ENCODE measurements at places on chromosomes 6 and 20. TPM values are rescaled to one million over a fixed set of nuclear protein-coding genes. Genes with fewer than 3 reads are reported as not detected.
A peak's percentile ranks its signal among the peaks of the same experiment; 100 is the strongest.

The SERPINB1 gene
- total RNA-seq = 27.5 TPM

The DEFB124 gene
- total RNA-seq = not detected

The CD24 gene
- 0.35 TPM for total RNA-seq

The ZNF165 gene
- 0.35 TPM for total RNA-seq

The DACT2 gene
- total RNA-seq = 1.0 TPM

The CDK19 gene
- 11.5 TPM for total RNA-seq

The HLA-F gene
- 32.6 TPM for total RNA-seq

The BCAS1 gene
- not detected for total RNA-seq

The KIF13A gene
- total RNA-seq = 57.3 TPM

The NT5E gene
- total RNA-seq = 5.6 TPM

The PAX1 gene
- total RNA-seq = not detected

The MMP24OS gene
- total RNA-seq = 50.1 TPM

The SLC35A1 gene
- 10.9 TPM for total RNA-seq

DNA sequence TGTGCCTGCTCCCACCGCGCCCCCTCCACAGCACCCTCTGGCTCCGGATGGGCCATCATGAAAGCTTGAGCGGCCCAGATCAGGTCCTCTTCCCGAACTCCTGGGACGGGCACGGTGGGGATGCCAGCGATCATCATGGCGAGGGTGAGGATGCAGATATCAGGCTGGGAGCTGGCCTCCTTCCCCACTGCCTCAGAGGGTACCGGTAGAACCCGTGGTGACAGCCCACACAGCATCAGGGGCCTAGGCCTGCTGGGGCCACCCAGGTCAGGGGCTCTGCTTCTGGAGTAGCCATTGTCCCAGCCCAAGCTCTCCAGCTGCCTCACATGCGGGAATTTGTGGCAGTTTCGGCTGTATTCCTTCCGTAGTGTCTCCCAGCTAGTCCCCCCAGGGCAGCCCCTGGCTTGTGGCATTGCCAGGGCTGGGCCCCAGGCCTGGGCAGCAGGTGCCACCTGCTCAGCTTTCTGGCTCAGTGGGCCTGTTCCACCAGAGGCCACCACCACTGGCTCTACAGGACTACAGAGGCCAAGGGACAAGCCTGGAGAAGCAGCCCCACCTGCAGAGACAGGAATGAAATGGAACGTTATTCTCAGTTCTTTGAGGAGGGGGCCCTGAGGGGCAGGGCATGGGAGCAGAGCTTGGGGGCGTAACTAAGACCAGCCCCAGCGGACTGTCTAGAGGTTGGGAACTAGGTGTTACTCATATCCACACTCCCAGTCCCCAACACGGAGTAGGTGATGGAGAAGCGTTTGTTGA lies 654 bp downstream of the SPATA25 start:
- no peak for DNase-seq

DNA sequence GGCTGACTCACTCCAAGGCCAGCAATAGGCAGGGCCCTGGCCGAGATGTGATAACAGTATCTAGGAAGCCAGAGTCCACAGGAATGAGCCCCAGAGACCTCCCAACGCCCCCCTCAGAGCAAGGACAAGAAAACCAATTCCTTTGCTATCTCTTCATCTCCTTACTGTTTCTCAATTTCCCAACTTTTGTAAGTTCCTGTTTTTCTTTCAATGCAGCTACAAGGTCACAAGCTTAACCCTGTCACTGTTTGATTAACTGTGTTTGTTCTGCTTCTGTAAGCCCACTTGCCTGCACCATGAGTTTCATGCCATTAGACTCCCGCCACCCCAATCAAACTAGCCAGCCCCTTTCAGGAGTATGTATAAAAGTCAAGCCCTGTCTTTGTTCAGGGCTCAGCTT lies 3.5 kb downstream of the FKBP1C start:
- no peak for DNase-seq

- DNase-seq = peak; percentile 71
Measured at GRCh38 chr20:3679749-3680700, 1.8 kb downstream of the ADAM33 start.

GRCh38 chr6:54299542-54300269 lies 8.5 kb upstream of the TINAG start:
- DNase-seq = no peak

- DNase-seq = no peak
Measured at GRCh38 chr6:110573537-110573936, 97.1 kb upstream of the SLC22A16 start.

DNA sequence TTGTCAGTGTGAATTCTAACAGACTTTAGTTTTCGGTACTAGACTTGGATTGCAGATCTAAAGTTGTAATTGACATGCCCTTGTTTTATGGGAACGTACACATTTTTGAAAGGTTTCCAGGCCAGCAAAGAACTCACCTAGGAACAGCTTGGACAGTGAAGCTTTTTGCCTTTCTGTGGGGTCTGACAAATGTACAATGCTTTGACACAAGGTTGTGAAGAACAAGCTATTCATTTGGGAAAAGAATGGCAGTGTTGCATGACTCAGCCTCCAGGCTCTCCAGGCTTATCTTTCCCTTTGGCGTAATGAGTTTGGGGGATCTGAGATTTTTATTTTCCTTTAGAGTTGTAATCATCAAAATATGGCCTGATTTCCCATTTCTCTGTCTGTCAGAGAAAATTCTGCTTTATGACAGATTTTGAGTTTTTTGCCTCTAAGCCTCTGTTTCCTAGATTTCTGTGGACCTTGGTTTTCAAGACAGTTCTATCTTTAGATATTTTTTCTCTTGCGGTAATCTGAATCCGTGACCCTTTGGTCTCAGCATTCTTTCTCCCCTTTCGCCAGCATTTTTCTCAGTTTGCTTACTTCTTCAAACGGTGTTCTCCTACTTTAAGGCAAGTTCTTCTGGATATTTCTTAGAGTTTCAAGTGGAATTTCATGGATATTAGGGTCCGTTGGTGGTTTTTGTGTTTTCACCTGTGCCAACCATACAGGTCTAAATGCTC lies 221.0 kb downstream of the ADGB start:
- no peak for DNase-seq

DNA sequence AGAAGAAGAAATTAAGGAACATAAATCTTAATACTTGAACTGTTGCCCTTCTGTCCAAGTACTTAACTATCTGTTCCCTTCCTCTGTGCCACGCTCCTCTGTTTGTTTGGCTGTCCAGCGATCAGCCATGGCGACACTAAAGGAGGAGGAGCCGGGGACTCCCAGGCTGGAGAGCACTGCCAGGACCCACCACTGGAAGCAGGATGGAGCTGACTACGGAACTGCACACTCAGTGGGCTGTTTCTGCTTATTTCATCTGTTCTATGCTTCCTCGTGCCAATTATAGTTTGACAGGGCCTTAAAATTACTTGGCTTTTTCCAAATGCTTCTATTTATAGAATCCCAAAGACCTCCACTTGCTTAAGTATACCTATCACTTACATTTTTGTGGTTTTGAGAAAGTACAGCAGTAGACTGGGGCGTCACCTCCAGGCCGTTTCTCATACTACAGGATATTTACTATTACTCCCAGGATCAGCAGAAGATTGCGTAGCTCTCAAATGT lies 17.1 kb downstream of the IRF4 start:
- no peak for DNase-seq

- DNase-seq = no peak
Measured at GRCh38 chr6:15580326-15580725, 82.5 kb downstream of the DTNBP1 start.

DNA sequence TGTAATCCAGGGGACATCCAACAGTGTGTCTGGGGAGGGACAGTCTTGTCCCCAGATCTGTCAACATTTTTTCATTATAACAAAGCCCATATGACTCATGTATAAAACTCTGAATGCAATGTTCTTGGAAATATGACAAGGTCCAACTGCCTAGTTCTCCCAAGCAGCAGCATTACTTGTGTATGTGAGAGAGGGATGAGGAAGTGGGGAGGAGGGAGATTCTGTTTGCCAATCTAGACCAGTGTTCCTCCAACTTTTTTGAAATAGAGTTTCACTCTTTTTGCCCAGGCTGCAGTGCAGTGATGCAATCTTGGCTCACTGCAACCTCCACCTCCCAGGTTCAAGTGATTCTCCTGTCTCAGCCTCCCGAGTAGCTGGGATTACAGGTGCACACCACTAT lies 394.8 kb downstream of the DHX35 start:
- no peak for DNase-seq

DNA sequence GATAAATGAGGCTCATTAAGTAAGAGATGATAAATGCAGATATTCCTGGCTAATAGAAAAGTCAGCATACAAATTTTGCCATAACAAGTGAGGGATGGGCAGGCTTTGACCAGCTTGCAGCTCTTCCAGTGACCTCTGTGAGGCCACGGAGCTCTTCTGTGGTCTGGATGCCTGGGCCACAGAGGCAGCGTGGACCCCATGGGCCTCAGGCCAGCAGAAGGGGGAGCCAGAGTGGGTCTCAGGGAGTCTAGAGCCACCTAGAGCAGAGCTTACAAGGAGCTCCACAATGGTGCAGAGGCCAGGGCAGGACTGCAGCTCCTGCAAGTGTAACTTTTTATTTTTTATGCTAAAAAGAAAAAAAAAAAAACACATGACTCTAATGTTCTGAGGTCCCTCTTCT lies 165.1 kb downstream of the ARID1B start:
- no peak for DNase-seq

DNA sequence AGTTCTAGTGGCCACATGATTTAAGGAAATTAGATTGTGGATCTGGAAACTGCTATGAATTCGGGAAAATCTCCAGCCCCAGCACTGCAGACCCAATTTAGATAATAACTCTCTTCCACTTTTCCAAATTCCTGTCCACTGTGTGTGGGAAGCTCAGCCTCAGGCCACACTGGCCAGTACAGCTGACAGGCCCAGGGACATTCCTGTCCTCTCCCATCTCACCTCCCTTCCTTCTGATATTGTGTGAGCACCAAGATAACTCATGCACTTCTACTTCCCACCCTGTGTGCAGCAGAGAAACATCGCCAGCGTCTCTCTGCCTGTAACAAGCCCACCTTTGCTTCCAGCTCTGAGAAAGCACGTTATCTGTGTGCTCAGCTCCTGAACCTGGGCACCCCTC lies 145.1 kb upstream of the RREB1 start:
- no peak for DNase-seq

DNA sequence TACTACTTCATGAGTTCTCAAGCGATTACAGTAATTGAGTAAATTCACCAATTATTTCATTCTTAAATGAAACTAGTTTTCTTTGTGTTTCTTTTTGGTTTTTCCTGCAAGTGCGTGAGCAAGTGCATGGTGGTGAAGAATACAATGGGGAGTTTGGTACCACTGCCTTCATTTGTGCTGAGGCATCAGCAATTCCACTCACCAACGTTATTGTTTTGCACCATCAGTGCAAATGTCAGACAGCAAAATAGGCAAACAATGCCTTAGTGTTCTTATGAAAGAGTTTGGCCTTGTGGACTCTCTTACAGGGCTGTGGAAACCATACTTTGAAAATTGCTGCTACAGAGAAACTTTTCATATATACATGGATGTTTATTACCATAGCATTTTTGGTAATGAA lies 8.2 kb downstream of the CDH26 start:
- no peak for DNase-seq

- DNase-seq = peak; percentile 92
Measured at GRCh38 chr20:41339957-41340326, 679 bp upstream of the LPIN3 start.

- no peak for DNase-seq
Measured at GRCh38 chr6:159665868-159666635, 27.0 kb downstream of the SOD2 start.

DNA sequence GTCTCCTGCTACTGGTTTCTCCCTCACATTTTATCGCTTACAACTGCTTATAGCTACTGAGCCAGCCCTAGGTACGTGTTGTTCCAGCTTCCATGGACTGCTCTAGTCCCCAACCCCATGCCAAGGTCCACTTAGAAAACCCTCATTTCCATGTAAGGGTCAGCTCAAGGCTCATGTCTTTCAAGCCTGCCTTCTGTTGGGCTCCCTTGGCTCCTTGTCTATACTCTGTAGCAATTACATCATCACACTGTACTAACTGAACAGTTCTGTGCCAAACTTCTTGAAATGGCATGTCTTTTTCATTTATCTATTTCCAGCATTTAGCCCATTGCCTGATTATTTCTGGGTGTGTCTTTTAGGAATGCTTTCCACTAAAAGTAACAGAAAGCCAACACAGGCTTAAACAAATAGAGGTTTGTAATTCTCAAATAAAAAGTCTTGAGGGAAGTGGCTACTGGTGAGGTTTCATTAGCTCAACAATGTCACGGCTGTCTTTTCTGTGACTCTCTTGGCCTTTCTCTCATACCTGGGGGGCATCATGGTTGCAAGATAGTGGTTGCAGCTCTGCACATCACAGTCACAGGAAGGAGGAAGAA lies 317.6 kb downstream of the TPBG start:
- no peak for DNase-seq

- DNase-seq = no peak
Measured at GRCh38 chr20:9710685-9711084, 128.2 kb downstream of the PAK5 start.

GRCh38 chr6:156423075-156423474 lies 354.1 kb upstream of the ARID1B start:
- DNase-seq = no peak

DNA sequence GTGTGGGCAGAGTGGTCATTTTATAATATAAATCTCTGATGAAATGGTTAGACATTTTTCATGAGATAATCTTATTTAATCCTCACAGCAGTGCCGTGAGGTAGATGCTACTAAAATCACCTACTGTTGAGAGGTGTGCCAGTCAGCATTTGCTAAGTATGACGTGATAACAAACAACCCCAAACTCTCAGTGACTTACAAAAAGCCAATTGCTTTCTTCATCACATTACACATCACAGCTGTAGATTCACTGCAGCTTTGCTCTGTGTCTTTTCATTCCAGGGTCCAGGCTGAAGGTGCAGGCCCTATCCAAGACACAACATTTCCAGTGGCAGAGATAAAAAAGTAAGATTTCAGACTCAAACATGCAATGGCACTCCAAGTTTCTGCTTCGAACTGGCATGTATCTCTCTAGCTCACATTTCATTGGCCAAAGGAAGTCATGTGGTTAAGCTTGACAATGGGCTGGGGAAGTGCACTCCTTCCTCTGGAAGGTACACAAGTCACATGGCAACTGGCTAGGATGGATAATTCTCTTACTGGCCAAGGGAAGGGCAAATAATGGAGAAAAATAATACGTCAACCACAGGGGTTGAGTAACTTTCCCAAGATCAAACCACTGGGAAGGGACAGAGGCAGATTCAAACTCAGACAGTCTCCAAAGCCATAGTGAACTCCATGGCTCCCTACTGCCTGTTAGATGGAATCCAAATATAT lies 69.5 kb upstream of the EPB41L1 start:
- DNase-seq = no peak

GRCh38 chr6:6660339-6661045 lies 72.0 kb downstream of the LY86 start:
- no peak for DNase-seq
